ENCODE measurements at places on chromosomes 7 and 10.

DNA sequence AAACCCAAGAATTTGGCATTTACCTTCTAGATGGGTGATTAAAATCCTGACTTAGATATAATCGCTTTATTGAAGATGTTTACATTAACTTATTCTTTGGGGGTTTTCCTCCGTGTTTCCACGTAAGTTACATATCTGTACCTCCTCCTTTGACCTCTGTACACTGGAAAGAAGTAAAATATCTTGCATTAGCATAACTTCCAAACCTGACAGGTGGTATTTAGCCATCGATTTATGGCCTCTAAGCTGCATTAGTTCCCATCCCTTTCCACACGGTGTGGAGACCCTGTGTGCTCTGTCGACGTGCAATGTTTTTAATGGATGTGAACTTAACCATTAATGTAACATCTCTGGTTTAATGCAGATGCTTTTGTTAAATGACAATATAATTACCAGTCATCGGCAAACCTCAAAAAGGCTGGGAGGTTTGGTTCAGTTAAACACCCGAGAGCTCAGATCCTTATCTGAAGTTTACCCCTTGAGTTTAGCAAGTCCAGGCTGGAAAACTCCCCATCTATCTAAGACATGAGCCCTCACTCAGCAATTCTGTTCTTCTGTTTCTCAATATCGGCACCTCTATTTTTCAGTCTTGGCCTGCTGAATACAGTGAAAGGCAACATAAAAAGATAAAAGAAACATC, 295.2 kb downstream of the GATA3 start:
- no peak for DNase-seq

DNA sequence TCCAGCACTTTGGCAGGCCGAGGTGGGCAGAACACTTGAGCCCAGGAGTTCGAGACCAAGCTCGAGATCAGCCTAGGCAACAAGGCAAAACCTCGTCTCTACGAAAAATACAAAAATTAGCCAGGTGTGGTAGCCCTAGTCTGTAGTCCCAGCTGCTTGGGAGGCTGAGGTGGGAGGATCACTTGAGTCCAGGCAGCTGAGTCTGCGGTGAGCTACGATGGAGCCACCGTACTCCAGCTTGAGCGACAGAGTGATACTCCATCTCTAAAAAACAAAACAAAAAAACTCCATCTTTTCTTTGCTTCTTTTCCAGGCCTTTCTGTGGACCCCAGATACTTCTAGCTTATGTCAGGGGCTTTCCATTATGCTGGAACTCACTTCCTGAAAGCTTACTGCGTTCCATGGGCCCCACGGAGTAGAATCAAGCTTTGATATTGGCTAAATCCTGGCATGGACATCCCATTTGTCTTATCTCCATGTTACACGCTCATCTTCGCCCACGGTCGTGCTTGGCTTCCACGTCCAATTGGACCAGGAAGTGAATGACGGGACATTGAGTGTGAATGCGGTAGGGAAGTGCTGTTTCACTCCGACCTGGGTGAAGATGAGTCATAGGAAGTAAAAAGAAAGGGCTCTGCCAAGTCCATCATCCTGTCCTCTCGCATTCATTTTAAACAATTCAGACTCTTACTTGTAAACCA, 45.7 kb downstream of the FAM171A1 start:
- no peak for DNase-seq

DNA sequence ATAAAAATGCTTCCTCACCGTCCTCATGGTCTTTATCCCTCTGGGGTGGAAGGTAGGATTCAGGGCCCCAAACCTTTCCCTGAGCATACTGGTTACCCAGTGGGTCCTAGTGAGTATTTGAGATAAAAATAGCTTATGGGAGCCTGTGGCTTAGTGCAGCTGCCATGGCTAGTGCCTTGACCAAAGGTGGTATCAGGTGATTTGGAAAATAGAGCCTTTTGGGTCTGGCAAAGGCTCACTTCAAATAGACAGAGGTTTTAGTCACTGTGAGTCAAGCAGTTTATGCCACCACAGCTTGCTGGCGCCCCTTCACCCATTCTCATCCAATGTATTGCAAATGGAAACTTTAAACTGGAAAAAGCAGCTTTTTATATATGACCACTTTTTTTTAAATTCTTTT, 30.4 kb downstream of the PLAU start:
- DNase-seq, result no peak

DNA sequence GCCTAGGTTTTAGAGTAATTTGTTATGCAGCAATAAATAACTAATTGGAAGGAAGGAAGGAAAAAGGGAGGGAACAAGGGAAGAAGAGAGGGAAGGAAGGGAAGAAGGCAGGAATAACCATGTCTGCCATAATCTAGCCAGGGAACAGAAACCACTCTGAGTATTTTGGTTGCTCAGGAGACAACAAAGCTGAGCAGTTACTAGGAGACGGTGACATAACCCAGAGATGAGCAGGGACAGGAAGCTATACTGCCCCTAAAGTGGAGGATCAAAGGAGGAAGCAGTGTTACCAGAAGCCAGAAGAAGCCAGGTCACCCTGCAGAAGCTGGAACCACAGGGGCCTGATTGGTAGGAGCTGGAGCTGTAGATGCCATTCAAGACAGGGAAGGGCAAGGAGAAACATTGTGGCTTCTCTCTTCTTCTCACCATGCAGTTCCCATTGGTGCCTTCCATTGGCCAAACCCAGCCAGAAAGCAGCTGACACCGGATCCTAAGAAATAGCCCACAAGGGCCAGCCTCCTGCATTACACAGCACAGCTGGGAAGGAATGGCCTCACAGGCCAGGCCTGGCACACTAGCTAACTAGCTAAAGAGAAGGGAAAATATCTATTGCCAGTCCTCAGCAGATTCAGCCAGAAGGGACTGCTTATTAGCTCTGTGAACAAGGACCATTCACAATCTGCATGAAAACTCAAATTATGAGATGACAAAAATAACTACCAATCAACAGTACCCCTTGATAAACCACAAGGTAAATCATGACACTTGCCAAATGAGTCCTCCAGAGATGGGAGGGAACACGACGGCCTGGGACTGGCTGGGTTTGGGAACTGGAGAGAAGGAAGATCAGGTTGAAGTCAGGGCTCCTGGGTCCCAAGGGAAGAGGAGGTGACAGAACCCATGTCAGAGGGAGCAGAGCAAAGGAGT, 184.5 kb upstream of the NFE2L3 start:
- no peak for DNase-seq

DNA sequence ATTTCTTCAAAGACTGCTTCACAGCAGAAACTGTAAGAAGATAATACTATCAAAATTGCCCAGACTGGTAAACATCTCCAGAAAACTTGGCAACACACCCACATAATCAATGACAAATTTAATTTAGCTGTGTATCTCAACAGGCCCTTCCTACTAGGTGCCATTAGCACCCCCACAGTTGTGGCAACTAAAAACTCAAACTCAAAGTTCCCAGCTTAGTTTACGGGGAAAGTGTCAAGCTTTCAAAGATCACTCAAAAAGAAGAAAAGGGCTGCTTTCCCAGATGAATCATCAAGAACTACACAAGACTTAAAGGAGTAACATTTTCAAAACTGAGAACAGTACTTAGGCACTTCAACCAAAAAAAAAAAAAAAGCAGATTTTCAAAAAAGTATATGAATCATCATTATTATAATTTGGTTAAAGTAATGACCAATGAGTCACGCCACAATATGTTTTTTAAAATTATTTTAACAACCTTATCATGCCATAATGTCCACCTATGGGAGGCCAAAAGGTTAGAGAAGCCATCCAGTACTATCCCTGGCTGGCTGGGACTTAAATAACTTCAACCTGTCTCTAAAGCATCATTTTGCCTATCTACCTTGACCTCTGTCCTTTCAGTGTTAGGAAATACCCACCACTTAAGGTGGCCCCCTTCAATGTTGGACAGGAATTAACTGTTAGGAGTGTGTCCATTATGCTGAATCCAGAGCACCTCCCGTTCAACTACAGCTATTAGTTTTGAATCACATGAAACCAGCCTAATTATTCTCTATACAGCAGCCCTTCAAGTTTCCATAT, 90.8 kb downstream of the ZFAND4 start:
- DNase-seq, result no peak

GRCh38 chr7:139254281-139254680, 23.2 kb downstream of the UBN2 start:
- DNase-seq, result no peak

DNA sequence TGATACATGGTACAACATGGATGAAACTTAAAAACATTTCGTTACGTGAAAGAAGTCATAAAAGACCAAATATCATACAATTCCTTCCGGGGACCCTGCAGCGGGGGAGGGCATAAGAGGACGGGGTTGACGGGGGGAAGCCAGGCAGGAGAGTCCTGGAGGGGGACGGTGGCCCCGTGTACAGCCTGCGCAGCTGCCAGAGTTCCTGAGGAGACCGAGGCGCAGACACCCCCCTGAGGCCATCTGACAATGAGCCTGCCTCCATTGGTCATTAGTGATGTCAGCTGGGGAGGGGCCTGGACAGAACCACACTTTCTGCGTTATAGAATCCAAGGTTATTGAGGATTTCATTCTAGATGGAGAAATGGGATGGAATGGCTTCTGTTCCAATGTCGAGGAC, 47.2 kb downstream of the PRKAG2 start:
- DNase-seq, result no peak

GRCh38 chr7:114026486-114027089, 107.8 kb upstream of the PPP1R3A start:
- no peak for DNase-seq

GRCh38 chr10:108036265-108036664, 871.8 kb upstream of the SORCS1 start:
- DNase-seq, result no peak

GRCh38 chr10:50567384-50567783, 56.4 kb downstream of the SGMS1 start:
- no peak for DNase-seq

- DNase-seq, result no peak
Measured at GRCh38 chr10:17200001-17200911, 1.2 kb downstream of the TRDMT1 start.

GRCh38 chr7:2260820-2261219, 18.8 kb downstream of the NUDT1 start:
- no peak for DNase-seq

GRCh38 chr10:97713826-97714400, 383 bp downstream of the MARVELD1 start:
- DNase-seq, result peak; percentile 43

- no peak for DNase-seq
Measured at GRCh38 chr7:28815369-28815927, 142.7 kb downstream of the TRIL start.

DNA sequence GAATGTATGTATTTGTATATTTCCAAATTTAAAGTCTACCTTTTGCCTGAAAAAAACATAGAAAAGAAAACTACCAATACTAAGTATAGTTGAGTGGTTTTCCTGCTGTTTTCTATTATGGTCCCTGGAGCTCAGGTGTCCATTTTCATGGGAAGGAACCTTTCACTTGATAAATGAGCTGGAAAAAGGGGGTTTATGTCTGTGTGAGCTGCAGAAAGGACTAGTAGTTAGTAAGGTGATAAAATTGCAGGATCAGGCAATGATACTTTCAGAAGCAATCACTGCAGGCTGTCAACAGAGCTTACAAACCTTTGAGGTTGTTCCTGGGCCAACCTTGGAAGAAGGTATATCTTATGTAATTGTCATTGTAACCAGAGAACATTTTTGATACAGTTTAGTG, 48.0 kb downstream of the ST7 start:
- DNase-seq, result no peak

DNA sequence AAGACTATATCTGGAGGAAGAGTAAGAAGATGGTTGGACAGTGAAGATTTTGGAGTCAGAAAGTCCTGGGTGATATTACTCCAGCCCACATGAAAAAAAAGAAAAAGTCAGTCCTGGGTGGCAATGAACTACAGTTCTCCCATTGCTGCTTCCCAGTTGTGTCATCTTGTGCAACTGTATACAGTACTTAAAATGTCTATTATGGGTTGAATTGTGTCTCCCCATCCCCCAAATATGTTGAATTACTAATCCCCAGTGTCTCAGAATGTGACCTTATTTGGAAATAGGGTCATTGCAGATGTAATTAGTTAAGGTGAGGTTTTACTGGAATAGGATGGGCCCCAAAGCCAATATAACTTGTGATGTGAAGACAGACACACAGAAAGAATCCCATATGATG, 15.6 kb downstream of the SEC23IP start:
- no peak for DNase-seq

GRCh38 chr10:33402220-33403073, 68.0 kb upstream of the NRP1 start:
- no peak for DNase-seq

GRCh38 chr7:877312-878232, 1.2 kb downstream of the GET4 start:
- no peak for DNase-seq

GRCh38 chr7:269721-270120, 20.2 kb upstream of the FOXL3 start:
- DNase-seq, result no peak

- no peak for DNase-seq
Measured at GRCh38 chr10:96767611-96768010, 47.3 kb upstream of the PIK3AP1 start.

GRCh38 chr10:86361156-86362128, 5.2 kb downstream of the GRID1 start:
- DNase-seq, result no peak

DNA sequence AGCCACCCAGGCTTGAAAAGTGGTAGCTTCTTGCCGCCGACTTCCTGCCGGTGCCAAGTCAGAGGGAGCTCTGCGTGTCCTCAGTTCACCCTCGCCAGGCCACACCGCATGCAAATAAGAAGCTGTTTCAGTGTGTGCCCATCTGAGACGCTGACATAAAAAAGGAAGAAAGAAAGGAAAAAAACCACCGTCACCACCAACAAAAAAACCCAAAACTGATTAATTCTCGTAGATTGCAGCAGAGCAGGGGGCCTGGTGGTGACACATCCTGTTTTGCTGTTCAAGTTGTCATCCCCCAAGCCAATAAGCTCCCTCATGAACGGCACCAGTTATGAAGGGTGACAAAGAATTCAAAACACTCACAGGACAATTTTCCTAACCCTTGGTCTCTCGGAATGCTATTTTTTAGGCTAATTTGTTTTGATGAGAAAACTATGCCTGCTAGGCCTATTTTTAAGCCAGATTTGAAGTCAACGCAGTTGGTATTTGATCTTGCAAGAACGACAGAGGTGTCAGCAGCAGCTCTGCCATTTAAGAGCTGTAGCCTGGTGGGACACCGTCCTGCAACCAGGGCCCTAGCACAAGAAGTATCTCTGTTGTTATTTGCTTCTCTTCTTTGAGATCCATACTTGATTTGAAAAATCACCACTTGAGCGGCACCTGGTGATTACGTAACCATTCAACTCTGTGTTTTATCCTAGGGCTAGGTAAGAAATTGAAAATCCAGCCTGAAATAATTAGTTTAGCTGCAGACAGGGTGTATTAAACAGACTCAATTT, 145.6 kb downstream of the PFKFB3 start:
- DNase-seq, result peak; percentile 89

GRCh38 chr10:110751850-110752249, 107.7 kb downstream of the RBM20 start:
- DNase-seq, result no peak

Measured in CD8-positive, alpha-beta memory T cell (primary cell).